ENCODE measurements at places on chromosomes 4 and X.
A peak's percentile ranks its signal among the peaks of the same experiment; 100 is the strongest.

DNA sequence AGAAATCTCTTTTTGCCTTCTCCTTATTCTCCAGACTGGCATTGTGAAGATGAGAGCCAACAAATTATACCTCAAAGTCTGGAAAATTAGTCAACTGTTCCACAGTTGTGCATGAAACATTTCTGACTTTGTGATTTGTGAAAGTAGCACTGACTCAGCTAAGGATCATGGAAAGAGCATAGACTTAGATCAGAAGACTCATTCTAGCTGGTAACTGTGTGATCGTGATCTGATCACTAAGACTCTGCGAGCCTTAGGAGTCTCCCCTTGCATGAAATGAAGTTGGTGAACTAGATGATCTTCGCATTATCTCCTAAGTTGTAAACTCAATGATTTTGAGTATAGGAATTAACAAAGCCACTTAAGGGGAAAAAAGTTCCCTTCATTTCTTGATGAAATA, 668.1 kb downstream of the RPA4 start:
- no peaks in the 10 kb centered on the region for H3K27me3 ChIP-seq
- no peaks in the 10 kb centered on the region for H3K36me3 ChIP-seq
- H3K4me3 ChIP-seq = no peak overlapping the region
- no peak overlapping the region for H3K27ac ChIP-seq
- H3K4me1 ChIP-seq = no peaks in the 10 kb centered on the region
- DNase-seq = no peak

GRCh38 chr4:2728221-2728620, 27.9 kb downstream of the TNIP2 start:
- no peak overlapping the region for H3K27ac ChIP-seq
- H3K4me1 ChIP-seq = no peaks in the 10 kb centered on the region
- no peak overlapping the region for H3K4me3 ChIP-seq
- DNase-seq = no peak
- no peaks in the 10 kb centered on the region for H3K27me3 ChIP-seq

DNA sequence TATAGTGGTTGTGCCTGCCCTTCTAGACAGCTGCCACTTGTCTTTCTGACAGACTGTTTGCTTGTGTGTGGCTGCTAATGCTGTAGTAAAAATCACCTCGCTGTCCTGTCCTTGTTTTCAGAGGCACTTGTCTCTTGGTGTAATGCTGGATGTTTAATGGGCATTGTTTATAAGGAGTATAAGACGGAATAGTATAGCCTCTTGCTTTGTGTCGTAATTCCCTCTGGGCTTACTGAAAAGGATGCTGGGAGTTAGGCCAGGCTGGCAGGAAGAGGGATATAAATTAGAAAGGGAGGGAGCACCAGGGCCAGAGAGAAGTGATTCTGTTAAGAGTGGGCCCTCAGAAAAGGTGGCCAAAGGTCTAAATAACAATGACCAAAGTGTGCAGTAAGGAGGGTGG, 29.0 kb downstream of the NHS start:
- no peak for DNase-seq
- no peaks in the 10 kb centered on the region for H3K36me3 ChIP-seq
- H3K27ac ChIP-seq = no peak overlapping the region
- H3K4me3 ChIP-seq = no peak overlapping the region

DNA sequence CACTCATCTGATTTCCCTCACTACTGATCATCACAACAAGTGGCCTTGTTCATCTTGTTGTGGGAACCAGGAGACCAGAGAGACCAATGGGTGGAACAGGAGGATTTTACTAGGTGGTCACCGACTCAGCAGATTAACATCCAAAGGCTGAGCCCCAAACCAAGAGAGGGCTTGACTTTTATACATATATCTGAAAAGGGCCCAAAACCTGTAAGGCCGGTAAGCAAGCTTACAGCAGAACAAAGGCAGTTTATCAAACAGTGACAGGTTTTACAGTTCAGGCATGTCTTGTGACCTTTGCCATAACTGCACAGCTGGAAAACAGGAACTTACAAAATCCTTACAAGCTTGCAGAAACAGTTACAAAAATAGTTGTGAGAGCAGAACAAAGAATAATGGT, 195.9 kb downstream of the OR13H1 start:
- no peaks in the 10 kb centered on the region for H3K36me3 ChIP-seq
- H3K4me3 ChIP-seq = no peak overlapping the region
- no peaks in the 10 kb centered on the region for H3K27me3 ChIP-seq
- H3K4me1 ChIP-seq = no peaks in the 10 kb centered on the region

GRCh38 chr4:150874338-150875226, 140.5 kb downstream of the LRBA start:
- no peaks in the 10 kb centered on the region for H3K27me3 ChIP-seq
- H3K36me3 ChIP-seq = peaks cover 18% of the 10 kb centered on the region
- no peak overlapping the region for H3K27ac ChIP-seq
- DNase-seq = no peak
- H3K4me1 ChIP-seq = no peaks in the 10 kb centered on the region

DNA sequence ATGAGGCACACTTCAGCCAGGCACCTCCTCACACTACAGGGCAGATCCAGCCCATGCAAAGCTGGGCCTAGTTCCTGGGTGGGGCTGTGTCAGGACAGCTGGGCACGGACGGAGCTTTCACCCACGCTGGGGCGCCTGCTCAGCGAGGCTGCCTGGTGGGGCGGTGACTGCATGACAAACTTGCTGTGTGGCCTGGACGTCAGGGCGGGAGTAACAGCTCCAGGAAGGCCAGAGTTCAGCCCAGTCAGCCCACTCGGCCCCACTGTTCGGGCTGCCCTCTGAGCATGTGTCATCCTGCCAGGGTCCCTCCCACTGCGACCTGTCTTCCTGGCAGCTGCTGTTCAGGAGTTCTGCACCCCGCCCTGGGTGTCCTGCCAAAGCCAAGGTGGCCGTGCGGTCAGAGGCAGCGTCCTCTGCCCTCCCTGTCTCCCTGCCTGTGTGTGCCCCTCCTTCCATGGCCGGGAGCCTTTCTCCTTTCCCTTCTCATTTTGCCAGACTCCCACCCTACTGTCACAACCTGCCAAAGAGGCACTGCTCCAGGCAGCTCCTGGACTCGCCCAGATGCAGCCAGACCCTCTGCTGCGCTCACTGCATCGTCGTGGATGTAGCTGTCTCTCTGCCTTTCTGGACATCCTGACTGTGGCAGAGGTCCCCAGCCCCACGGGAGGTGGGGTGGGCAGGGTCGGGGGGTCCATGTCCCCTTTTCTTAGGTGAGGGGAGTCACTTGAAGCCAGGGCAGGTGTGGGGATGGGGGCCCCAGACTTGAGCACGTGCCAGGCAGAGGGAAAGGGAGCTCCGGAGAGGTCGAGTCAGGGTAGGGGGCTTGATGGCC, 33.0 kb upstream of the KIAA0232 start:
- H3K27me3 ChIP-seq = no peaks in the 10 kb centered on the region
- DNase-seq = peak; percentile 94
- peaks cover 49% of the 10 kb centered on the region for H3K4me1 ChIP-seq
- H3K27ac ChIP-seq = peak overlapping the region; percentile 81

- H3K36me3 ChIP-seq = peaks cover 2% of the 10 kb centered on the region
- H3K4me1 ChIP-seq = peaks cover 28% of the 10 kb centered on the region
- no peak overlapping the region for H3K27ac ChIP-seq
- H3K27me3 ChIP-seq = no peaks in the 10 kb centered on the region
- no peak overlapping the region for H3K4me3 ChIP-seq
Observed at GRCh38 chr4:78612398-78613178, 61.0 kb downstream of the ANXA3 start.

DNA sequence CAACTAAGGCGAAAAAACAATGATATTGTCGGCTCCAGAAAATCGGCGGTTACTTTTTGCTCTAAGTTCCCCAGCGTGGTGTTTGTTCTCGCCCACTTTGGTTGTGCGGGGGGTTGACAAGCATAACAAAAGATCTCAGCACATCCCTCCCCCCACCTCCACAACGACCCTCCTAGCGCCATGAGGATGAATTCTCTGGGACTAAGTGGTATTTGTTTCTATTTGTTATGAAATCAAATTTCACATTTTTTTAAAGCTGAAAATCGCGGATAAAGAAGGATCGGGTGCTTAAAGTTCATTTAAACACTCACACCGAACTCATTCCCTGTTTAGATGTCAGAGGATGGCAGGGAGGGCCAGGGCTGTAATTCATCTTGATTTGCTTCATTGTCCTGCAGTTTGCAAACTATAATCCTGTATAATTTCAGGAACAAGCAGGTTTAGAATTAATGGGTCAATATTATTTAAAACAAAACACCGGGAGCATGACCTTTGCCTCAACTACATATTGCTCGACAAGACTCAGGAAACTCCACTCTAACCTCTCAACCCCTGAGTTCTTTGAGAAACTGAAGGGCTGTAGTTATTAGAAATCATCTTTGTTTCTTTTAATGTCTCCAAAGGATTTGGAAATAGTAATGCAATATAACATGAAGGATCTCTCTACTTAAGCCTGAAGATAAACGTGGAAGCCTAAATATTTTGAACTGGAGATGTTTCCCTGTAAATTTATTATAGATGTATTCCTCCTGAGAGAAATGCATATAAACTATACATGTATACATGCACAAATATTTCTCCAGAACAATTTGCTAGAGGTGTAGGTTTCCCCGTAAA, 6.4 kb downstream of the PITX2 start:
- peak overlapping the region; percentile 41 for H3K4me3 ChIP-seq
- DNase-seq = peak; percentile 64
- peak overlapping the region; percentile 70 for H3K27ac ChIP-seq
- peaks cover 4% of the 10 kb centered on the region for H3K4me1 ChIP-seq

DNA sequence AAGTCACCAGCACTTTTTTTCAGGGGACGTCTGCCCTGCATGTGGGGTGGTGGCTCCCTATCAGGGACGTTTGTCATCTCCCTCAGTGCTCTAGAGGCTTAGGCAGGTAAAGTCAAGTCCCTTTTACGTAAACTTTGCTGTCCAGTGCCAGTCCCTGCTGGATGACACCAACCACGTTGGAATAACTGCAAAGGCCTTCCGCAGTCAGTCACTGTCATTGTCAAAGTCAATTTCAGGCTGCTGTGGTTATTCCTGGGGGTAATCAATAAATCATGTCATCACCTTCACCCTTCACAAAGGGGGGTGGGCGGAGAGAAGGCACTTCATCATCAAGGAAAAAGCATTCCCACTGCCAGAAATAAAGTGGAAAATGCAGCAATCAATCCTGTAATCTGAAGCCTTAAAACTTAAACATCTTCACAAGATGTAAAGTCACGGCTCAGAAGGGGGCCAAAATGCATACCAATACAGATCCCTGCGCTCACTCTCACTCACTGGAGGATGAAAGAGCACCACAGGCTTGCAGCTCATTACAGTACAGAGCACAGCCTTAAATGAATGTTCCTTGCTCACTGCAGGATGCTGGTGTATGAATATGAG, 56.2 kb downstream of the CLDN22 start:
- DNase-seq = no peak
- peaks cover 21% of the 10 kb centered on the region for H3K36me3 ChIP-seq
- peaks cover 20% of the 10 kb centered on the region for H3K4me1 ChIP-seq
- no peak overlapping the region for H3K27ac ChIP-seq
- no peak overlapping the region for H3K4me3 ChIP-seq
- H3K27me3 ChIP-seq = no peaks in the 10 kb centered on the region

- no peaks in the 10 kb centered on the region for H3K4me1 ChIP-seq
- no peak overlapping the region for H3K4me3 ChIP-seq
- no peaks in the 10 kb centered on the region for H3K36me3 ChIP-seq
- no peak for DNase-seq
- H3K27ac ChIP-seq = no peak overlapping the region
Observed at GRCh38 chr4:74578329-74578728, 133.4 kb downstream of the AREG start.

DNA sequence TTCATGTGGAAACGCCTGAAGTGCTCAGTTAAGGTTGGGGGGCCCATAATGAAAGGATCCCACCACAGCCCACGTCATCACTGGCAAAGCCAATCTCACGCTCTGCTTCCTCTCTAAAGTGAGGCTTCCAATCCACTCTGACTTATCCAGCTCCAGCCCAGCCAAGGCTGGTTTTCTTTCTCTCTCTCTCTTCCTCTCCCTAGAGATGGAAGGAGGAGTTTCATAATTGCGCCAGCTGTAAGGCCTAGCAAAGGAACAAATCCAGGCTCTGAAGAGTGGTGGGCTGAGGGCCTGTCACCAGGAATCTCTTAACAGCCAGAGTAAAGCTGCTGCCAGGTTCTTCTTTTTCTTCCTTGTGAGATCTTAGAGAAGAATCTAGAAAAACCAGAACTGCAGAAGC, 20.7 kb upstream of the BCLAF3 start:
- no peak overlapping the region for H3K27ac ChIP-seq
- no peak for DNase-seq
- no peaks in the 10 kb centered on the region for H3K36me3 ChIP-seq
- no peak overlapping the region for H3K4me3 ChIP-seq

- H3K4me3 ChIP-seq = no peak overlapping the region
- no peaks in the 10 kb centered on the region for H3K36me3 ChIP-seq
- H3K27me3 ChIP-seq = no peaks in the 10 kb centered on the region
- no peak overlapping the region for H3K27ac ChIP-seq
- H3K4me1 ChIP-seq = no peaks in the 10 kb centered on the region
Observed at GRCh38 chrX:124393238-124393637, 46.9 kb downstream of the SH2D1A start.

GRCh38 chrX:17787557-17787956, 50.3 kb downstream of the SCML1 start:
- H3K27me3 ChIP-seq = no peaks in the 10 kb centered on the region
- no peaks in the 10 kb centered on the region for H3K36me3 ChIP-seq
- H3K27ac ChIP-seq = no peak overlapping the region
- no peaks in the 10 kb centered on the region for H3K4me1 ChIP-seq
- H3K4me3 ChIP-seq = no peak overlapping the region

- no peaks in the 10 kb centered on the region for H3K4me1 ChIP-seq
- H3K27ac ChIP-seq = no peak overlapping the region
- no peak overlapping the region for H3K4me3 ChIP-seq
- no peaks in the 10 kb centered on the region for H3K27me3 ChIP-seq
- DNase-seq = no peak
Observed at GRCh38 chr4:111754003-111754402, 391.3 kb upstream of the FAM241A start.

- H3K27me3 ChIP-seq = no peaks in the 10 kb centered on the region
- no peaks in the 10 kb centered on the region for H3K36me3 ChIP-seq
- no peak overlapping the region for H3K27ac ChIP-seq
Observed at GRCh38 chrX:107025545-107025944, 25.5 kb upstream of the MORC4 start.

- H3K4me3 ChIP-seq = no peak overlapping the region
- H3K27ac ChIP-seq = no peak overlapping the region
- H3K36me3 ChIP-seq = no peaks in the 10 kb centered on the region
- no peaks in the 10 kb centered on the region for H3K4me1 ChIP-seq
- no peak for DNase-seq
Observed at GRCh38 chrX:42846741-42847140, 68.8 kb upstream of the PPP1R2C start.

DNA sequence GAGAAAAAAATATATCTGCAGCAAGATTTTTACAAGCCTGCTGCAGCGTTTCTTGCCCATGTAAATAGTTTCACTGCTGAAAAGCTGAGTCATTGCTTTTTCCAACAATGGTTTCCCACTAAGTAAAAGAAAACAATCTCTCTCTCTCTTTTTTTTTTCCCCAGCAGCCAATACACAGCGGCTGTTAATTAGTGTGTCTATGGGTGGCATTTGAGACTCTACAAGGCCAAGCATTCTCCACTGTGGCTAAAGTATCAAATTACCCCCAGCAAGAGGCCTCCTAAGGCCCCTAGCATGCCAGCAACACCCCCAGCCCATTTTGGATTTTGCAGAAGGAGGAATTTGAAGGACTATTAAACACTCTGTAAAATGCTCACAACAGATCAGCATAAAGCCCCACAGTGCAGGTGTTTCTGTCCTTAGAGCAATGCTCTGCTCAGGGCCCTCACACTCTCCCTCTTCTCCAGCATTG, 837.4 kb downstream of the TRIML1 start:
- H3K36me3 ChIP-seq = no peaks in the 10 kb centered on the region
- no peak overlapping the region for H3K27ac ChIP-seq
- peaks cover 2% of the 10 kb centered on the region for H3K4me1 ChIP-seq
- no peak overlapping the region for H3K4me3 ChIP-seq
